ENCODE measurements at places on chromosomes 5 and 9.

DNA sequence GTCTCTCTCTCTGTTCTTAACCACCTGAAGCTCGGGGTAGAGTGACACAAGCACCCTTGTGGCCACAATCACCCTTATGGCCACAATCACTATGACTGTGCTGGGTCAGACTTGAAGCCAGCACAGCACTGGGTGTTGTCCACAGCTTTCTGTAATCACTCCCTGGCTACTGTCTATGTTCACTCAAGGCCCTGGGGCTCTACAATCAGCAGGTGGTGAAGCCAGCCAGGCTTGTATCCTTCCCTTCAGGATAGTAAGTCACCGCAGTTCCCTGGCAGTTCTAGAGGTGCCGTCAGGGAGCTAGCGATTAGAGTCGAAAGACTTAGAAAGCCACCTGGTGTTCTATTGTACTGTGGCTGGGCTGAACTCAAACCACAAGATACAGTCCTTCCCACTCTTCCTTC is 44.2 kb downstream of the GDA start:
- DNase-seq: peak; percentile 33

DNA sequence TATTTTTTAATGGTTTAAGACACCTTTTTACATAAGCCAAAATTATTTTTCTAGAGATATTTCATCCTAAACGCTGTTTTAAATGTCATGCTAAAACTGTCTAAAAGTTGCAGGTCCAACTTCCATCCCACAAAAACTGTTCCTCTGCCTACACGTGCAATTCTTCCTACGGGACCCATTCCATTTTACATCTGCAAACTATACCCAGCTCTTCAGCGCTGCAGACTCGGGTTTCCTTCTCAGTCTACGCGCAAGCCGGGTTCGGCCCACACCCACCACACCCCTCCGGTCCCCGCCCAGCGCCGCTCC is 8.7 kb downstream of the RANBP6 start:
- DNase-seq: no peak

- DNase-seq: no peak
Observed at GRCh38 chr5:97801461-97801860, 618.4 kb upstream of the RIOK2 start.

- DNase-seq: no peak
Observed at GRCh38 chr9:121975801-121976277, 117.3 kb downstream of the TTLL11 start.

GRCh38 chr5:136079195-136079985 is 50.6 kb downstream of the TGFBI start:
- DNase-seq: no peak

DNA sequence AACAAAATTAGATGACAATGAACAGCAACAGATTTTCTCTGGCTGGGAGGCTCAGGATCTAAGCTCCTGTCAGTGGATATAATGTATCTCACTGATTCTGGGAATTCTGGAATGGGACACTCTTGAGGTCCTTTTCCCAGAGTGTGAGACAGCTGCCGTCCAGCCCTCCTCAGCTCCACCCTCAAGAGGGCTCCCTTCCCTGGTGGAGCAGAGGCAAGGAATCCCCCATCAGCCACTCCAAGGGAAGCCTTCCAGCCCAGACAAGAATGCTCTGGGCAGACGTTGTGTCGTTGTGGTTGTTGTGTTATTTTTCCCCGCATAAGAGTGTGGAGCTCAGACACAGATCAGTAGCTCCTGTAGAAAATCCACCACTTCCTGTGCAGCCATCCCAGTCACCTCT is 47.7 kb upstream of the ATP10B start:
- no peak for DNase-seq

GRCh38 chr9:7009065-7009464 is 251.3 kb downstream of the KDM4C start:
- no peak for DNase-seq

GRCh38 chr5:116614603-116614920 is 39.9 kb upstream of the SEMA6A start:
- DNase-seq: no peak

GRCh38 chr5:103526164-103526915 is 36.2 kb downstream of the NUDT12 start:
- DNase-seq: no peak

- DNase-seq: no peak
Observed at GRCh38 chr5:168430296-168430695, 56.0 kb upstream of the RARS1 start.

DNA sequence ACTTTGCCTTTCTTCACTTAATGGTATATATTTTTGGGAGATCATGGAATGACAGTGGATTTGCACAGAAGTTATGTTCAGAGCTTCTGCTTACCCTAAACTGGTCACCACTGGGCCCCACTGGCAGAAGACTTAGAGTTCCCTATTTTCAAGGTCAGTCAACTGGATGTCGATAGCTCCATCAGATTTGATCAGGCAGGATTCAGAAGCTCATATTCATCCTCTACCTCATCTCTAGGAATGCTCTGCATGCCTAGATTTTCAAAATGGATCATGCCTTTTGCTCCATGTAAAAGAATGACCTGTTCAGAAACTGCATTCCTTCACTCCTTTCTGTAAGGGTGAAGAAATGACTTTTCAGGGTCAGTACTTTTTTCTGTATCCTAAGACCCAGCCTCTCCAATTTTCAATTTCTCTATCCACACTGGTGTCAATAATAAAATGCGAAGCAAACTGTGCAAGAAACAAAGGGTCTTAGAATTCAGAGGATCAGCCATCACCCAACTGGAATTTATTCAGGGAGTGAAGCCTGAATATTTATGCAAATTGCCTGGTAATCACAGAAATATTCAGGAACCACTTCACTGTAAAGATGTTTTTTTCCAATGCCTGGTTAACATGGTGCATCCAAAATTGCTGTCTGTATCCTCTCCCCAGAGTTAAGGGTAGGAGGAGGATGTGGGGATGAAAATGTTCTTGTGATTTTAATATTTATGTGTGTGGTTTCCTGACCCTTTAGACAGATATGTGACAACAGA is 125.4 kb downstream of the DOCK2 start:
- no peak for DNase-seq

DNA sequence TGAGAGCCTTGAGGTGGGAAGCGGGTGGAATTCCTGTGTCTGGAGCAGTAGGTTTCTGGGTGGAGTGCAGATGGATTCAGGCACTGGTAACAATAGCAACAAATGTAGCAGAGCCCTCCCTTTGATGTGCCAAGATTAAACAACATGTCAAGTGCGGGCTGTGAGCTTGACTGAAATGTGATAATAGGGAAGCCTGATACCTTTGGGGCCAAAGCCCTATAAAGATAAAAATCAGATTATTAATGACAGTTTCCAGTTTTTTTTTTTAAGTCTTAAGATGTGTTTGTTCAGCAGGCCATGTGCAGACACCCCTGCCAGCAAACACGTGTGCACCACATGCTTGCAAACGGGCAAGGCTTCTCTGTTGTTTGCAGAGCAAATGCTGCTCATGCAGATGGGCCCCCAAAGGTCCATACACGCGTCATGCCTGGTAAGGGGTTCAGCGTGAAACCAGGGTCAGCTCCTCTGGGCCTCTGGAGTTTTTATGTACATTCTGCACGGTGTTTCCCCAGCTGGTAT is 193.2 kb downstream of the GADD45G start:
- no peak for DNase-seq

- DNase-seq: no peak
Observed at GRCh38 chr5:133751421-133751820, 139.1 kb upstream of the FSTL4 start.

- DNase-seq: no peak
Observed at GRCh38 chr5:127206320-127207113, 84.1 kb upstream of the MEGF10 start.

DNA sequence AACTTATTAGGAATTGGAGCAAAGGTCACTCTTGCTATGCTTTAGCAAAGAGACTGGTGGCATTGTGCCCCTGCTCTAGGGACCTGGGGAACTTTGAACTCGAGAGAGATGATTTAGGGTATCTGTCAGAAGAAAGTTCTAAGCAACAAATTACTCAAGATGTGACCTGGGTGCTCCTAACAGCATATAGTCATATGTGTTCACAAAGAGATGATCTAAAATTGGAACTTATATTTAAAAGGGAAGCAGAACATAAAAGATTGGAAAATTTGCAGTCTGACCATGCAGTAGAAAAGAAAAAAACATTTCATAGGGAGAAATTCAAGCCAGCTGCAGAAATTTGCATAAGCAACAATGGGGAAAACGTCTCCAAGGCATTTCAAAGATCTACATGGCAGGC is 68.3 kb downstream of the SEMA5A start:
- no peak for DNase-seq

- peak; percentile 53 for DNase-seq
Observed at GRCh38 chr9:84669288-84670137, at the start of gene NTRK2. TSS of gene NTRK2 (plus strand) at chr9:84669729. CDS start at chr9:84670749, 1,020 bp downstream.

GRCh38 chr5:78907255-78907891 is 77.7 kb downstream of the ARSB start:
- no peak for DNase-seq

GRCh38 chr5:162288647-162289296 is 221.2 kb downstream of the GABRG2 start:
- DNase-seq: no peak

DNA sequence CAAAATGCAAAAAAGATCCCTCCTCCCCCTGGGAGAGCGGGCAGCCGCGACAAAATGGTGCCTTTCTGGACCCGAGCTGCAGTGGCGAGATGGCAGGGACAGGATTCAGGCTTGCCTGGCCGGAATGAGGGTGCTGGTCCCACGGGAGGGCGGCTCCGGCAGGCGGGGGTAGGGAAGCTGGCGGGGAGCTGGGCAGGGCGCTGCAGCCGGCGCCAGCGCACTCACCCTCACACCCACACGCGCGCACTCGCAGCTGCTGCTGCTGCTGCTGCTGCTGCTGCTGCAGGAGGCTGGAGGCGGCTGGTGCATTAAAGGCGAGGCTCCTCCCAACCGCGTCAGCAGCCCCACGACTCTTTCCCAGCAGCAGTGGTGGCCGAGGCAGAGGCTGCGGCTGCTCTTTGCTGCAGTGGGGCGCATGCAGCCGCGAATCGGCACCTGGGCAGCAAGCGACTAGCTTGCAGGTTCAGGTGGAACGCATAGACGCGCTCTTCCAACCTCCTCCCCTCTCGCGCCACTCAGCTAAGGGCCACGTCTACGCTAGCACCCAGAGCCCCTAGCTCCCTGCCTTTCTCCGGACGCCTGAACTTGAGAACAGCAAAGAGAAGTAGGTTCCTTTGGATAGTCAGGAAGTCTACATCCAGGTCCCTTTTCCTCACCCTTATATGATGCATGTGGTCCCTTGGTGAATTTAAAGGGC is at the start of gene PPP2R2B:
TSS of gene PPP2R2B (minus strand) at position 282 of the 697 bp plus-strand sequence.
- DNase-seq: peak; percentile 55

GRCh38 chr5:135458356-135458755 is 6.2 kb upstream of the TIFAB start:
- DNase-seq: no peak

GRCh38 chr9:6910032-6910431 is 152.3 kb downstream of the KDM4C start:
- DNase-seq: no peak

All from RPMI8226 (cell line).